ENCODE measurements at places on chromosomes 11 and 22.

- DNase-seq: no peak
These were observed 17.6 kb upstream of the GRK2 start for GRCh38 chr11:67248653-67249052.

- no peak for DNase-seq
These were observed 138.0 kb upstream of the POU2AF2 start for GRCh38 chr11:111107501-111107900.

DNA sequence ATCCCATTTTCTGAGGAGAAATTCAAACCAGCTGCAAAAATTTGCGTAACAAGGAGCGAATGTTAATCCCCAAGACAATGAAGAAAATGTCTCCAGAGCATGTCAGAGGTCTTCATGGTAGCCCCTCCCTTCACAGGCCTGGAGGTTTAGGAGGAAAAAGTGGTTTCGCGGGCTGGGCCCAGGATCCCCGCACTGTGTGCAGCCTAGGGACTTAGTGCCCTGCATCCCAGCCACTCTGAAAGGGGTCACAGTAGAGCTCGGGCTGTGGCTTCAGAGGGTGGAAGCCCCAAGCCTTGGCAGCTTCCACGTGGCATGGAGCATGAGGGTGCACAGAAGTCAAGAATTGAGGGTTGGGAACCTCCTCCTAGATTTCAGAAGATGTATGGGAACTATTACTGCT is 87.4 kb downstream of the BRD1 start:
- DNase-seq: no peak

DNA sequence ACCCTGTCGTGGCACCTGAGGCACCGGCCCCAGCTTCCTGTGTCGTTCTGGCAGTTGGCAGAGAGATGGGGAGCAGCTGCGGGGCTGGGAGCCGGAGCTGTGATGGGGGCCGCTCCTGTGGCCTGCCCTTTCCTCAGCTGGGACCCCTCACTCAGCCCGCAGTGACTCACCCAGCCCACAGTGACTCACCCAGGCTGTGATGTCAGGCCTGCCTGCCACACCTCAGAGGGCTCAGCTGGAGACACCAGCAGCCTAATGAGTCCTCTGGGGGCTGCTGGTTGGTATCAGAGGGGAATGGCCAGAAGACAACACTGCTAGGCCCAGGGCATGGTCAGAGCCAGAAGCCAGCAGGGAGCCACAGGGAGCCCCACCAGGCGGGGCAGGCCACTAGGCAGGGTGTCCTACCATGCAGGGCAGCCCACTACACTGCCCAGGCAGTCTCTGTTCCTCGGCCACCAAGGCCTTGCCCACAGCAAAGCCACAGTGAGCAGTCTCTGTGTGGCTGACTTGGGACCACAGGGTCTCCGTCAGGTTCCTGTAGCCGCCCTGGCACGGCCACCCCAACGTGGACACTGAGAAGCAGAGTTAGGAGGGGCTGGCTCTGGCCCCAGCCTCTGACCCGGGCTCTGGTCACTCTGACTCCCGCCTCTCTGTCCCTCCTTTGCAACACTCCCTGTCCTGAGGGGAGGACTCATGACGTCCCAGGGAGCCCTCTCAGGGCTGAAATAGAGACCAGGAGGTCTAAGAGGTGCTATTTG is 4.2 kb upstream of the FXYD2 start:
- peak; percentile 92 for DNase-seq

DNA sequence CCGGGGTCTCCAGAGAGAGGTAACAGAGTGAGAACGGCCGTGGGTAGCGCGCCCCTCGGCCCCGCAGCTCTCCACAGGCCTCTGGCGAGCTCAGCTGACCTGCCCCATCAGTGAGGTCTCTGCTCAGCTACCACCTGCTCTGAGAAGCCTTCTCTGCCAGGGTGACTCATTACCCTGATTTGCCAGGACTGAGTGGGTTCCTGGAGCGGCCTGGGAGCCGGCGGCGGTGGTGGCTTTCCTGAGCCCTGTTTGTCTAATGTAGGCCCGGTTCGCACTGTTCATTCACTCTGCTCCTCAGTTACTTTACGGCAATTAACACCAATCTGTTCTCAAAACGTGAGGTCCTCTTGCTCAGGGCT is 351.0 kb upstream of the B3GAT1 start:
- no peak for DNase-seq

DNA sequence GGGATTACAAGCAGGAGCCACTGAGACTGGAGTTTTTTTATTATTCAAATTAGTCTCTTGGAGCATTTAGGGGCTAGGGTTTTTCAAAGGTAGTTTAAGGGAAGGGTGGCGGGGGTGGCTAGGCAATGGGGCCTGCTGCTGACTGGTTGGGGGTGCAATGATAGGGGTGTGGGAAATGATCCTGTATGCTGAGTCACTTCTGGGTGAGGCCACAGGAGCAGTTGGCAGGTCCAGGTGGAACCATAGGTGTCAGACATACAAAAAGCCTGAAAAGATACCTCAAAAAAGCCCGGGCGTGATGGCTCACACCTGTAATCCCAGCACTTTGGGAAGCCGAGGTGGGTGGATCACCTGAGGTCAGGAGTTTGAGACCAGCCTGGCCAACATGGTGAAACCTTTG is 13.7 kb downstream of the MTFP1 start:
- no peak for DNase-seq

- DNase-seq: no peak
These were observed 40.4 kb upstream of the AKIP1 start for GRCh38 chr11:8870411-8871170.

- DNase-seq: no peak
These were observed 955.6 kb downstream of the OPCML start for GRCh38 chr11:132576706-132577105.

- no peak for DNase-seq
These were observed 1.3 kb downstream of the TIGD3 start for GRCh38 chr11:65355776-65356393.

DNA sequence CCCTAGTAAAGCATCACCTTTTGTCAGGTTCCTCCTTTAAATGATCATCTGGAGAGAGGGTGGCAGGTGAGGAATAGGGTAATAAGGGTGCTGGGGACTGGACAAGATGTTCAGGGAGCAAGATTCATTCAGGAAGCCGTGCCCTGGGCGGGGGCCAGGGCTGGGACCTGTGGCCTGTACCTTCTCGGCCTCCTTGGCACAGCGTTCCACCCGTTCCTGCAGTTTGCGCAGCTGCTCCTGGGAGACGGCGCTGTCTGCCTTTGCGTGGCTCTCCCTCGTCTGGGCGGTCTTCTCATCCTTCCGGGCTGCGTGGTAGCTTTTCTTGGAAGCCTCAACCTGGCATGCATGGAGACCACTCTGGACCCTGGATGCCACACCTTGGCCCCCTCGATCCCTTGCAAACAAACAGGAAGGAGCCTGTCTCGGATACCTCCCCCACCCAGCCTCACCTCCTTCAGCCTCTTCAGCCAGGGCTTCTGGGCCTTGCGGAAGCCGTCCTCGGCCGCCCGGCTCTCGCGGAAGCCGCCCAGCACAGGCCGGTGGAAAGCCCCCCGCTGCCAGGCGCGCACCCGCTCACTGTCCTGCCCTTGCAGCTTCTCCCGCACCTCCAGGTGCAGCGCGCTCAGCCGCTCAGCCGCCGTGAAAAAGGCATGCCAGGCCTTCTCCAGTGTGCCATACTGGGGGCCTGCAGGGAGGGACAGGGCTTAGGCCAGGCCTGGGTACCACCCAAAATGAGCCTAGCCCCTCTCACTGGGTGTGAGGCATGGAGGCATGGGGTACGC is 3.5 kb upstream of the ARFGAP2 start:
- DNase-seq: no peak

- DNase-seq: no peak
These were observed 70.2 kb downstream of the DDX10 start for GRCh38 chr11:108734956-108735559.

DNA sequence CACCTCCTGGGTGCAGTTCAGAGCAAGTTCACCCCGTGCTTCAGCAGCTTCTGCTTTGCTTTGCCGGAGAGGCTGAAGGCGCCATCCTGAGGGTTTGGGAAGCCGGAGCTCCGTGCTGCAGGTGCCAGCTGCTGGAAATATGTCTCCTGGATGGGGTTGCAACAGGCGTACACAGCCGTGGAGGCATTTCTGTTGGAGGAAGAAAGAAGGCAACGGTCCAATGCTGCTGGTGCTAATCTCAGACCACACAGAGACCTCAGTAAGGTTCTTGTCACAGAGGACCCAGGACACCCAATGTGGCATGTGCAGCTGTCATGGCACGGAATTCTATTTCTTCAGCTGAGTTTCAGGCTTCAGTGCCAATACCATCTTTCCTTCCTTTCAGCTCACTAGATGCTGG is 24.2 kb downstream of the ASPHD2 start:
- no peak for DNase-seq

DNA sequence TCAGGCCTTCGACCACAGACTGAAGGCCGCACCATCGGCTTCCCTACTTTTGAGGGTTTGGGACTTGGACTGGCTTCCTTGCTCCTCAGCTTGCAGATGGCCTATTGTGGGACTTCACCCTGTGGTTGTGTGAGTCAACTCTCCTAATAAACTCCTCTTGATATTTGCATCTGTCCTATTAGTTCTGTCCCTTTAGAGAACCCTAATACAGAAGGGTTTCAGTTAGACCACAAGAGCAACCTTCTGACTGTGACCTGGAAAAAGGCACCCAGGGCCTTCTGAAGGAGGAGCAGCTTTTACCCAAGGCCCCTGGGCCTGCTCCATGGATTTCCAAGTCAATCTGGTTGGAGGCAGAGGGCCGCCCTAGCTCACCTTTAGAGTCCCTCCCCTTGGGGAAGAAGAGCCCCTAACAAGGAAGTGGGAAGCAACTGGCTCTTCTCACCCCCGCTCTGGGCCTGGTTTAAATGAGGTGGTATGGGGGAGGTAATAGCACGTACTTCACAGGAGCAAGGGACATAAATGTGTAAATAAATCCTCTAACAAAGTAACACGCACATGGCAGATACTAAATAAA is 11.2 kb upstream of the CHST1 start:
- DNase-seq: no peak

DNA sequence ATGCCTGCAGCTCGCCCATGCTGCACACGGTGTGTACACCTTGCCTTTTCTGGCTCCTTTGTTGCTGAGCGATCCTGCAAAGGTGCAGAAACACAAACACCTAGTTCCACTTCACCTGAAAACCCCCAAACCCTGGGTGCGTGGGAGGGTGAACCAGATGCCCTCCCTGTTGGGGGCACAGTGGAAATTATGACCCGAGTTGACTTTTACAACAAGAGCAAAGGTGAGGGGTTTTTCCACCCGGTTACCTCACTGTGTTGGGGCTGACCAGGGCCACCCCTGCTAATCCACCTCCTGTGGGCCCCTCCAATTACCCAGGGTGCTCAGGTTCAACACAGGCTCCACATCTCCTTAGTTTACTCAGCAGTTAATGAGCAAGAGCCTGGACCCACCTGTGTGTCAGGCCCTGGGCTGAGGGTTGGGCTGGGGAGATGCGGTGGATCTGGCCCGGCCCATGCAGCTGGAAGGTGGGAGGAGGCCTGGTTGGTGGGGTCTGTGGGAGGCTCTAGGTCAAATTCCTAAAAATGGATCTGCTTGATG is 42.1 kb downstream of the LRRC32 start:
- peak; percentile 27 for DNase-seq

DNA sequence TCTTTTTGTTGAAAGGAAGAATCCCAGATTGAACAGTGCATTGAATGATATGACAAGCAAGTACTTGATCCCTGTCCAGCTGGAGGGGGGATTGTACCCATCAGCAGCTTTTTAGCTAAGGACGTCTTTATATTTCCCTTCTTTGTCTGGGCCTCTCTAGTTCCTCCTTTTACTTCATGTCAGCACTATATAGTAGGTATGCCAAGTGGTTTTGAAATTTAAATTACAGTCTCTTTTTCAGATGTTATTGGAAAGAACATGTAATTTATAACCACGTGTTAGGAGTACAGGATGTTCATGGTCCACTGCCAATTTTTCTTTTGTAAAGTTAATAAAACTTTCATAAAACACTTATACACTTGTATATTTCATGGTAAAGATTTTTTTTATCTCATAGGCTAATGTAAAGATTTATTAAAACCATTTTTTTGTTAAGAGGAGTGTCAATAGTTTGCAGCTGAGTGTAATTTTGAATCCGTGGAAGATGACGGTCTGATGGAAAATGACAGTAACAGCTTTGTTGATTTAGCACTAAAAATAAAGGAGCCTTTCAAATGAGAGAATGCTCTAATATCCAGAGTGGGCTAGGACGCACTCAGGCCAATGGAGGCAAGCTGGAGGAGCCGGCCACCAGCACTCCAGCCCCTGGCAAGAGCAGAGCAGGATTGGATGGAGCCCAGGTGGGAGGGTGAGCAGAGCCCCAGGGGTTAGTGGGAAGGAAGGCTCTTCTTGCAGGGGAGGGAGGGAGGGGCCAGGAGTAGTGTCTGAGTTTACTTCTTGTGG is 488.3 kb downstream of the INSC start:
- no peak for DNase-seq

DNA sequence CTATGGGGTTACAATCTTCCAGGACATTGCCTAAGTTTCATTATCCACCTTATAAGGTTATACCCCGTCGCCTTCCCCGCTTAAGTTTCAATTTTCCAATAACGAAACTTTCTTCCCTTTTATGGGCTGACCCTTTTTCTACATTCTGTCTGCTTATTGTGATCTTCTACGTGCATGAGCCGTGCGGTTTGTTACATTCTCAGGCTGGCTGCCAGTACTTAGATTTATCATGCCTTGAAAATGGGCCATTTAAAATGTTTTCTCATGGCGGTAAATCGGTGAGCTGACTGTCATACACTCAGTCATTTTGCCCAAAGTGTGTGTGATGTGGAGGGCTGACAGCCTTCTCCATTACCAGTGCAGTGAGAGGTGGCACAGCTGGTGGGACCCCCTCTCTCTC is 23.3 kb downstream of the DGCR6L start:
- no peak for DNase-seq

- no peak for DNase-seq
These were observed 377.6 kb downstream of the CADM1 start for GRCh38 chr11:115126515-115127208.

DNA sequence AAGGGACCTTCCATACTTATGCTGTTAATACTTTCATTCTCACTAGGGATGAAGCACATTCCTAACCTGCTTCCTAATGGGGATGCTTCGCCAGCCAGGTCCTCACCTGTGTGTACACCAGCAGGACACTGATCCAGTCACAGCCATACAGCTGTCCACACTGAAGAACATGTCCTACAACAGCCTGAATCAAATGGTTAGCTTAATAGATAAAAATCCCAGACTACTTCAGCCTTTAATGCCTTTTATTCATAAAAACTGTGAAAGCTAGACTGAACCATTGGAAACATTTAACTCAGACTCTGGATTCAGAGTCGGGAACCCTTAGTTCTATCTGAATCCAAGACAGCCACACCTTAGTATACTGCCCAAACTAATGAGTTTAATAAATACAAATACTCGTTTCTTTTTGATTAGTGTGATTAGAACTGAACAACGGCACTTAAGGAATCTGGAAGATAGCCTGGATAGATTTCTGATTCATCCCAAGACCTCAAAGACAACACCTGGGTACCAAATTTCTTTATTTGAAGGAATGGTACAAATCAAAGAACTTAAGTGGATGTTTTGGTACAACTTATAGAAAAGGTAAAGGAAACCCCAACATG is 3.3 kb downstream of the FTH1 start:
- DNase-seq: no peak

- no peak for DNase-seq
These were observed 75.6 kb downstream of the BRD1 start for GRCh38 chr22:49751966-49752597.

- no peak for DNase-seq
These were observed 723 bp upstream of the CD82 start for GRCh38 chr11:44564670-44565210.

Data from stimulated activated CD4-positive, alpha-beta T cell treated with anti-CD3 and anti-CD28 coated beads, Interleukin-4, amount 100 ng/mL, for 4 hours (primary cell).